ENCODE measurements at places on chromosomes 6 and 20. TPM values are rescaled to one million over a fixed set of nuclear protein-coding genes. Genes with fewer than 3 reads are reported as not detected.

Gene CSE1L
- polyA plus RNA-seq, result 21.4 TPM

Gene TGM3
- 0.64 TPM for polyA plus RNA-seq

Gene ACTL10
- polyA plus RNA-seq, result 3.5 TPM

Gene MAP3K5
- 9.8 TPM for polyA plus RNA-seq

Gene TTBK1
- 0.07 TPM for polyA plus RNA-seq

Data from spleen (tissue), 13 donors.